Cardiac septum (tissue), 1 donor: ENCODE measurements at places on chromosomes 5 and 9. TPM values are rescaled to one million over a fixed set of nuclear protein-coding genes. Genes with fewer than 3 reads are reported as not detected.

ELOVL7 gene
- total RNA-seq = 0.97 TPM

GRCh38 chr9:74935008-74935407, 17.7 kb downstream of the C9orf40 start:
- DNase-seq = no peak

DNA sequence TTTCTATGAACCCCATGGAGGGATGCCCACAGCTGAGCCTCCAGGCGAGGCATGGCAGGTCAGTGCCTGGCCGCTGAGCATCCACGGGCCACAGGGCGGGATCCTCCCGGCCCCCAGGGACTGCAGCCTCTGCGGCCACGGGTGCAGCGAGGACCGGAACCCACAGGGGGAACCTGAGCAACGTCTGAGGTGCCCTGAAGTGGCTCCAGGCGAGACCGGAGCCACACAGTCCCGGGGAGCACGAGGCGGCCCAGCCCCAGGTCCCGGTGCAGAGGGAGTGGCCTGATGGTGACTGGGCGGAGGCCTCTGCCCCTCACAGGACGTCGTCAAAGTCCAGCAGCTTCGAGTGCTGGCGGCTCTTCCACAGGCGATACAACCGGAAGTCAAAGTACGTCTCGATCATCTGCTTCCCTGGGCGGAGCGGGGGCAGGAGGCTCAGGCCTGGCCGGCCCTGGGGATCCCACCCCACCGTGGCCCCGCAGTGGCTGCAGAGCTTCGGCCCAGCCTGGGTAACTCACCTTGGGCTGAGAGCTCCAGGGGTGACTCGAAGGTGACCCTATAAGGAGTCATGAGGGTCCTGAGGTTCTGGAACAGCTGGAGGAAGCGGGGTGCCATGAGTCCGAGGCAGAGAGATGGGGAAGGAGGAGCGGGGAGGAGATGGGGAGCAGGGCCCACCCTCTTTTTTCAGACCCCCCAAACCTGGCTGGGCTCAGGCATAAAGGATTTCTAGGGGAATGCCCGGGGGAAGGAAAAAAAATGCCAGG, 8.1 kb upstream of the ENTPD8 start:
- DNase-seq = peak; percentile 76

DNA sequence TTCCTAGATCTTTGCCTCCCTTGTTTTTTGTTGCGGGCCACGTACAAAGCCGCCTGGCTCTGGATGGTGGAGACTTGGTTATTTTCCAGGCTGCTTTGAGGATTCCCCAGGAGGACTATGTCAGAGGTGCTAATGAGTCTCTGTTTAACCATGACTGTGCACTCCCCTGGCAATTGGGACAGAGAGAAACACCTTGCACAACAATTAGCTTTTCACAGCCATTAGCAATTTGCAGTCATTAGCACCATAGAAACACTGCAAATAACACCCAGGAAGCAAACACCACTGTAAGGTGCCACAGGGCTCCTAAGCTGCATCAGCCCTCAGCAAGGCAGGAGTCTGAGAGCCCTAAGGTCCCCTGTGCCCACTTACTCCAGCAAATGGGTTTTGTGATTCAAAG, 201.0 kb upstream of the VLDLR start:
- no peak for DNase-seq

DNA sequence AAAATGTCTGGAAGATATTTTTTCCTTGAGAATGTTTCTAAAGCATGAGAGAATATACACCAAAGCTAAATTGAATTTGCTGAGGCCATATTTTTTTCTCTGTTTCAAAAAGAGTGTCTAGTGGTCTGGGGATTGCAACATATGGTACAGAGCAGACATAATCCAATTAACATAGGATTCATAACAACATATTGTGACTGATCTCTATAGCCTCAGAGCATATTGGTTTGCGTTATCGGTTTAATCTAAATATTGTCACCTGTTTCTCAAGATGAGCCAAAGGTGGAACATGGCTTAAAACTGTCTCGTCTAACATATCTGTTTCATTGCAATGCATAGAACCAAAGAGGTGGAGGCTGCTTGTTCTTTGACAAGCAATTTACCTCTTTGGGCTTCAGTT, 3.9 kb downstream of the PPP3R2 start:
- no peak for DNase-seq
